ENCODE measurements at places on chromosomes 3 and 15.

DNA sequence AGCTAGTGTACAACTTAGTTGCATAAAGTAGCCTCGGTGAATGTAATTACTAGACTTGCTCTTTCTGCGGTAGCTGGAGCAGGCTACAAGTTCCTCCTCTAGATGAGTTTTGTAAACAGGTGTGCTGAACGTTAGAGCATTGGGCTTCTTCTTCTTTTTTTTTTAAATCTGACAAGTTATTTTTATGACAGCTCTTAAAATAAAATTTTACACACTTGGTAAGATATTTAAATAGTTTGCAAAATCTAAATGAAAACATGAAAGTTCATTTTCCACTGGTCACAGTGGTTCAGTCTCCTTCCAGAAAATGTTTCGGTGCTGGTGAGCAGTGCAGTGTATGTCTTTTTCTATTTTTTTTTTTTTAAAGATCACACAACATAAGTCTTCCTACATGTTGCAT lies 3.0 kb downstream of the CCR9 start:
- no peak for DNase-seq

- DNase-seq, result no peak
Observed at GRCh38 chr15:101133751-101134261, 118.0 kb downstream of the CHSY1 start.

- DNase-seq, result no peak
Observed at GRCh38 chr3:172357850-172358754, 90.2 kb downstream of the GHSR start.

DNA sequence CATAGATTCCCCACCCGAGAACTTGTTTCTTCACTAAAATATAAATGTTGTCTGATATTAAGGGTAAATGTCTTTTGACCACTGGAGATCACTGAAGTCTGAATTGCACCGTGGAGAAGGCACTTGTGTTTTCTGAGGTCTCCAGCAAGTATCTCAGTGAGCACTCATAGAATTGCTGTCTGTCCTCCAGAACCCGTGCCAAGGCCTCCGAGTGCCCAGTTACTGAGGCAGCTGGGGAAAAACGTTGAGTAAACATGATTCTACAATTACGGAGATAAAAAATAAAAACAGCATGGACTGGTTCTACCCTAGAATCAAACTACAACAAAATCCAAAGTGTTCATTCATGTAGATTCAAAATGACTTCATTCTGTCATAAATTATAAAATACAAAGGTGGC lies 60.0 kb downstream of the MLH1 start:
- DNase-seq, result no peak

GRCh38 chr15:28273873-28274610 lies 47.9 kb downstream of the HERC2 start:
- DNase-seq, result peak; percentile 14

DNA sequence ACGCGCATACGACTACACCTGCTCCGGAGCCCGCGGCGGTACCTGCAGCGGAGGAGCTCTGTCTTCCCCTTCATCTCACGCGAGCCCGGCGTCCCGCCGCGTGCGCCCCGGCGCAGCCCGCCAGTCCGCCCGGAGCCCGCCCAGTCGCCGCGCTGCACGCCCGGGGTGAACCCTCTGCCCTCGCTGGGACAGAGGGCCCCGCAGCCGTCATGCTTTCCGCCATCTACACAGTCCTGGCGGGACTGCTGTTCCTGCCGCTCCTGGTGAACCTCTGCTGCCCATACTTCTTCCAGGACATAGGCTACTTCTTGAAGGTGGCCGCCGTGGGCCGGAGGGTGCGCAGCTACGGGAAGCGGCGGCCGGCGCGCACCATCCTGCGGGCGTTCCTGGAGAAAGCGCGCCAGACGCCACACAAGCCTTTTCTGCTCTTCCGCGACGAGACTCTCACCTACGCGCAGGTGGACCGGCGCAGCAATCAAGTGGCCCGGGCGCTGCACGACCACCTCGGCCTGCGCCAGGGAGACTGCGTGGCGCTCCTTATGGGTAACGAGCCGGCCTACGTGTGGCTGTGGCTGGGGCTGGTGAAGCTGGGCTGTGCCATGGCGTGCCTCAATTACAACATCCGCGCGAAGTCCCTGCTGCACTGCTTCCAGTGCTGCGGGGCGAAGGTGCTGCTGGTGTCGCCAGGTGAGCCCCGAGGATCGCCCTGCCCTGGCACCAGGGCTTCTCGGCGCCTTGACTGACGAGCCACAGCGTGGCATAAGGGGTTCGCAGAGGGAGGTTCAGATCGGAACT lies 420 bp downstream of the SLC27A2 start:
- peak; percentile 38 for DNase-seq

DNA sequence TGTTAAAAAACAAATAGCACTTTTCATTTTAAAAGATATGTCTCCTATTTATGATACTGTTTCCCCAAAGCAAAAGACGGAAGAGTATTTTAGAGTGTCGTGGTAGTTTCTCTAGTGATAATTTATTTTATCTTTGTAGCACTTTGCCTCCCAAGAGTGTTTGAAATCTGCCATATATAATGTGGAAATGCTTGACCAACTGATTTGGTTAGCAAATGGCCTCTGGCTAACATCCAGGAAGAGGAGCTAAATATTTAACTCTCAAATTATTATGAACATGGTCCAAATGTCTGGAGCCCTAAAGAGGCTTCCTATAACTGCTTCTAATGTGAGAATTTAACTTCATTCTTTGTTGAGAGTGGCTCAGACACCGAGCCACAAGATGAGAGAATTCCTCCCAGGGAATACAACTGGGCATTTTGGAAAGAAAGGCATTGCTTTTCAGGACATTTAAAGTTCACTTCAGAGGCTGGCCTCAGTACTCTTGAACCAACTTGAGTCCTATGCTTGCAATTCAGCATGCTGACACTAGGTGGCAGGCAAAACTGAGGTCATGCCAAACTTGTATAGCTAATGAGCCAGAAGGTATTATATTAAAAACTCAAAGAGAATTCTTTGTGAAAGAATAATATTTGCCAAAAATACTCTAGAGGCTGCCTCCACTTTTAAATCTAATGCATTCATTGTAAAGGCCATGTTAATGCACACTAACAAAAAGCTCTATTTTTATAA lies 104.5 kb downstream of the RARB start:
- DNase-seq, result no peak

DNA sequence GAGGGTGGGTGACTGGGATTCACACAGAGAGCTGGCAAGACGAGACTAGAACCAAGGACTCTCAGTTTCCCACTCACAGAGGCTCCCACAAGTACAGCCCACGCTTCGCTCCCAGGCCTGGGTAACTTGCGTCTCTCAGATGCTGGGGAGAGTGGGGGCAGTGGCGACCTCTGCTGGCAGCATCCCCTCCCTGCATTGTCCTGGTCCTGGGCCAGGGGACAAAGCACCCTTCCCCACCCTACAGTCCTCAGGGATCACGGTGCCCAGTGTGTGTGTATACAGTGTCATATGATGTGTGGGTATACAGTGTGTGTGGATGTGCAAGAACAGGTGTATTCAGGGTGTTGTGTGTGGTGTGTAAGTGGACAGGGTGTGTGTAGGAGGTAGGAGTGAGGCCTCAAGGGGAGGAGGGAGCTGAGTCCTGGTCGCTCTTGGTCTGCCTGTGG lies 12.8 kb downstream of the VILL start:
- DNase-seq, result peak; percentile 58

DNA sequence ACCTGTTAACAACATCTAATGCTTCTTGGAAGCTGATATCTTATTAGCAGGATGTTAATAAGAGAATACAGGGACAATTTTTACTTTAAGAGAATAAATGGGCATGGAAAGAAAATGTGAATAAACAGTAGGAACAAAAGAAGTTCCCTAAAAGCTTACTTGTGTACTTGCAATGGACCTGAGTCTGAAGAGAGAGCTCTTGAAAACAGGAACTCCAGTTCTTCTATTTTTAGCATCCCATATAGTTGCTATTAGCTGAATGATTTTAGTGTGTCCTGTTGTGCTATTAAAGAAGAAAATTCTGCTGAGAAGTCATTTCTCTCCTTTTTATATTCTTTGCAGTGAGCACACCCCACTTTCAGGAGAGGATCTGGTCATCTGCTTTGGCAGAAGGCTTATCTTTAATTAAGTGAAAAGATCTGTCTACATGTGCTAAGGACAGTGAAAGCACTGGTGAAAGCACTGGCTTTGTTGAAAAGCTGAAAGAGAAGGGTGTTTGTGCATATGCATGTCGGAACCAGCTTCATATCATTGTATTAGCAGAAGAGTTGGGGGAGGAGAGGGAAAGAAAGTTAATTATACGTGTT lies 1.4 kb upstream of the ST3GAL6 start:
- peak; percentile 26 for DNase-seq

- DNase-seq, result no peak
Observed at GRCh38 chr3:85171976-85172375, 213.2 kb downstream of the CADM2 start.

DNA sequence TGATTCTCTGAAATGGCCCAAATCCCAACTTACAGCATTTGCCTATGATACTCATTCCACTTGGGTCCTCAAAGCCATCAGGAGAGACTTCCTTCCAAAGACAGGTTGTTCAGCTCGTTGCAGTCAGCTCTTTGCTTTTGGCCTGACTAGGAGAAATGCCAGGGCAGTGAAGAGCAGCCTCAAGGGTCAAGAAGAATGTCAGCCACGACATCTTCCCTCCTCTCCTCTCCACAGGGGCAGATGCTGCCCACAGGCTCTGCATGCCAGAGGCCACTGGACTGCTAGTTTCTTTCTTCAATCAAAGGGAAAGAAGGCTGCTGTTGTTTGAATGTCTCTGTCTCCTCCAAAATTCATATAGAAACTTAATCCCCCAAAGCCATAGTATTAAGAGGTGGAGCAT lies 201.7 kb upstream of the PFN2 start:
- DNase-seq, result no peak

- no peak for DNase-seq
Observed at GRCh38 chr3:72344236-72344635, 504.0 kb downstream of the SHQ1 start.

- DNase-seq, result no peak
Observed at GRCh38 chr15:77285057-77285997, 134.6 kb downstream of the PEAK1 start.

DNA sequence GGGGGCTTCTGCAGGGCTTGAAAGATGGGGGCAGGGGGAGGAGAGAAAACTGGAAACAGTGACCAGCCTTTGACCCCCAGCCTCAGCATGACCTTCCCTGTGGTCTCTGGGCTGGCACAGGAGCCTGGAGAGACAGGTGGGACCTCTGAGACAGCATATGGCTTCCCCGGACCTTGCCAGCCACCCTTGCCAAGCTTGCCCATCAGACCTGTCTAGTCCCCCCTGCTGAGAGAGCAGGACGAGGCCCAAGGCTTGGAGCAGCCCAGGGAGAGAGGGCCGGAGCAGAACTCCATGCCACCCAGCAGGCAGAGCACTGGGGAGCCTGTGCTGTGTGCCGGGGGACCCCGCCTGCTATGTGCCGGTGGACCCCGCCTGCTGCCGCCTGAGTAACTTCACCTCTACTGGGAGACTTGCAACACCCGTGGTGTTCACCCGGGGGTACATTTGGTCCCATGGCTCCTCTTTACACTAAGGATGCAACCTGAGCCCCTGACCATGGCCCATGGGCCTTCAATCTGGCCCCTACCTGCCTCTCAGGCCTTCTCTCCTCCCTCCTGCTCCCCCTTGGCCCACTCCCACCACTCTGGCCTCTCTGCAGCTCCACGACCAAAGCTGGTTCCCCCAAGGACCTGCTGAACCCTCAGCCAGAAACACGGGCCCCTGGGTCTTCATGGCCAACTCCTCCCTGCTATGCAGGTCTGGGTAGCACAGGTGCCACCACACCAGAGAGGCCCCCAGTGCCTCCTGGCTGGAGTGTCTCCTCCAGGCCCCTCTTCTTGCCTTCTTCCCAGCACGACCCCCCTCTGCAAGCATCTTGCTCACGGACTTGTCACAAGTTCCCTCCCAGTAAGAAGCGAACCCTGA lies 21.1 kb upstream of the SLC41A3 start:
- DNase-seq, result no peak

DNA sequence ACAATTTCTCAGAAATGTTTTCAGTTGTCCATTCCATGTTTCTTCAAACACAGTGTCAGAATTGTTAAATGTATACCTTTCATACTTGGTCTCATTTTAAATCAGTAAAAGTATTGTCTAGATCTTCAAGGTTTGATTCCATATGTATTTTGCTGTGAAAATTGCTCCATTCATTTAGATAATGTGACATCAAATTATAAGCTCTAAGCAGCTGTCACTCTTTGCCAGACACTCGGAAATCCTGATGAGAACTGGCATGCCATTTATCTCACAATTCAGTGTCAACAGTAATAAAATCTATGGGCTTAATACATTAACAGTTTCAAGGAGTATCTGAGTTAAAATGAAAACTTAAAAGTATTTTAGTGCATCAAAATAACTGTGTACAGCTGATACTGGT lies 1025.3 kb upstream of the EPHA6 start:
- DNase-seq, result no peak

DNA sequence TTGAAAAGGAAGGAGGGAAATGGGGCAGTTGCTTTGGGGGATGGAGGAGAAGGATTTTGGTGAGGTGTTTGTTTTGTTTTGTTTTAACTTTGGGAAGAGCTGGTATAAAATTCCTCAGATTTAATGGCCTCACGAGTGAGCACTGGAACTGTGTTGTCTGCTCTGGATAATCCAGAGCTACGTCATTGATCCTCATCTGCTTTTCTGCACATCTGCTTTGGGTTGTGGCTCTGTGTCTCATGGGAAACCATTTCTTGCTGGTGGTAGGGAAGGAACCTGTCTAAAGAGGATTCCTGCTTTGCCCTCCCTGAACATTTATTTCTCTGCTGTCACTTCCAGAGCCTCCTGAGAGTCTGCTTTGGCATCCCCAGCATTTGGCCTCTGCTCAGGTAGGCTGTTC lies 3.1 kb downstream of the SNRK start:
- DNase-seq, result no peak

DNA sequence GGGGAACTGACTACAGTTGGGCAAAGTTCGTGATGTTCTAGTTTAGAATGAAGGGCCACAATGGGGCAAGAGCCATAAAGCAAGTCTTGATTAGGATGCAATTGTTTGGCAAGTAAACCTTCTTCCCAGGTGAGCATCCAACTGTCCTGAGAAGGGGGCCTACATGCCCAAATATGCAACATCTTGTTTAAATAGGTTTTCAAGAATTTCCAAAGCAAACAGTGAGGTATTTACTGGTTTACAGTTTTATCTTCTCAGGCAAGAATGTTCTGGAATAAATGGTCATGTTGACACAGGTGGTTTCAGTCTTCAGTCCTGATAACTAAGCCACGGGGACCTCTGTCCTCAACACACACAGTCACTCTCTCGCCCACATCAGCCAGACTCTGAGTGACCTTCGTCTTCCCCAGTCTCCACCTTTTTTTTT lies 90.3 kb upstream of the FAM174B start:
- DNase-seq, result no peak

Measured in mesenchymal stem cell (in vitro differentiated cells and primary cell).